D341Med (cell line): ENCODE measurements at places on chromosomes 1 and 21.

DNA sequence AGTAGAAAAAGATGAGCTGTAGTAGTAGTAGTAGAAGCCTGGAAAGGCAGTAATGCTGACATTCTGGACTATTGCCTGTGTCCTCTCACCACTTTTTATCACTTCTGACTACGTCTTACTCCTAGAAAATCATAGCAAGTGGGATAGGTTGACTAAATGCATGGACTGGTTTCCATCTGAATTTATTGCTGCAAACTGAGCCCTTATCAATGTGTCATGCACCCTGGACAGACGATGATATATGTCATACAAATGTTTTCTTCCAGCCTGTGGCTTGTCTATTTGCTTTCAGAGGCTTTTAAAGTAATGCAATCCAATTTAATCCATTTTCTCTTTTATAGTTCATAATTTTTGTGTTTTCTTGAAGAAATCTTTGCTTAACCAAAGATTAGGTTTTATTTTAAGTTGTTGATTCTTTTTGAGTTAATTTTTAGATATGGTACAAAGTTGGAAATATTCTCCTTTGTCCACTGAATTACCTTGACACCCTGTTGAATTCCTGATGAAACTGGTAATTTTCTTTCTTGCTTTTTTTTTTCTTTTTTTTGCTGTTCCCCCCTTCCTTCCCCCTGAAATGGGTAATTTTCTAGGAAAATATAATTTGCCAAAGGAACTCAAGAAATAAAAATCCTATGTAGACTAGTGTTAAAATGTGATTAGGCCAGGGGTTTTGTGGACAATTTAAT is 47.1 kb downstream of the PHACTR4 start:
- DNase-seq, result no peak

- DNase-seq, result no peak
Measured at GRCh38 chr1:108072212-108072611, 107.2 kb upstream of the VAV3 start.

GRCh38 chr1:116724765-116725375 is 29.4 kb upstream of the CD2 start:
- DNase-seq, result peak; percentile 41

GRCh38 chr1:222815440-222815765 is 564 bp downstream of the DISP1 start:
- no peak for DNase-seq

DNA sequence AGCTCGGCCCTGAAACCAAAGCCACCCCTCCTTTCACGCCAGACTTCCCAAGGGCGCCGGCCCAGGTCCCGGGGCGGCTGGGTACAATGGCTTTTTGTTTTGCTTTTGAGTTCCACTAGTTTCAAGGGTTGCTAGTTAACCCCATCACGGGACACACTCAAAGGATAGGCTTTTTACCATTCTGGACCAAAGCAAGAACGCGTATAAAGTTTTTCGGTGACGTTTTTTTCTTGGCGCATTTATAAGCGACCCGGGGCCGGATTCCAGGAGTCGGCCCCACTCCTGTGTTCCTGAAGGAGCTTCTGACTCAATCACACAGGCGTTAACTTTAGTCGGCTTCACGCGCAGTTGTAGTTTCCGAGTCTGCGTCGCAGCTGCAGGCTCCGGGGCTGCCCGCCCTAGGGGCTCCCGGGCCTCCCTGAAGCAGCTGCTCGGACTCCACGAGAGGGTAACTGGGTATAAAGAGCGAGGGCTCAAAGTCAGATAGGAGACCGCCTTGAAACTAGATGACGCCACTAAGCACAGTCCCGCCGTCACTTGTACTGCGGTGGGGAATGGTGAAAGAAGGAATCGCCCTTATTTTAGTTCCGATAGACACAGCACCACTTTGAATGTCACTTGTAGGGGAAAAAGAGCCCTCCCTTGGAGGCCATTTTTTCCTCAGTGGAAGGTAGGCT is 707 bp upstream of the KLHL21 start:
- no peak for DNase-seq

DNA sequence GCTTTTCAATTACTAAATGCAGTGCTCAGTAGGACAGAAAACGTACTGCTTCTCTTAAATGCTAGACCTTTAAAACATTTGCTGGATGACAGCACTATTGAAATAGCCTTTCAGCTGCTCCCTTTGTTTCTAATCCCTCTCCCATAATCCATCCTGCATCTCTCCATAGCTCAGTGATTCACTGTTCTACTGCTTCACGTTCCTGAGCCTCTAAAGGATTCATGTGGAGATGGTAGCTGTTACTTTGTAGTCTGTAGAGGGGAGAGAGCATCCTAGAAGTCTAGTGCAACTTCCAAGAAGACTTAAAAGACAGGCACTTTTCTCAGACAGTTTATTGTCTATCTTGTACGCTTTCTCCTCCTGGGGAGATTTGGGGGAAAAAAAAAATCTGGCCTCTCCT is 51.4 kb downstream of the LRRC8B start:
- no peak for DNase-seq

GRCh38 chr1:48470481-48470855 is 1.5 kb downstream of the SPATA6 start:
- no peak for DNase-seq

DNA sequence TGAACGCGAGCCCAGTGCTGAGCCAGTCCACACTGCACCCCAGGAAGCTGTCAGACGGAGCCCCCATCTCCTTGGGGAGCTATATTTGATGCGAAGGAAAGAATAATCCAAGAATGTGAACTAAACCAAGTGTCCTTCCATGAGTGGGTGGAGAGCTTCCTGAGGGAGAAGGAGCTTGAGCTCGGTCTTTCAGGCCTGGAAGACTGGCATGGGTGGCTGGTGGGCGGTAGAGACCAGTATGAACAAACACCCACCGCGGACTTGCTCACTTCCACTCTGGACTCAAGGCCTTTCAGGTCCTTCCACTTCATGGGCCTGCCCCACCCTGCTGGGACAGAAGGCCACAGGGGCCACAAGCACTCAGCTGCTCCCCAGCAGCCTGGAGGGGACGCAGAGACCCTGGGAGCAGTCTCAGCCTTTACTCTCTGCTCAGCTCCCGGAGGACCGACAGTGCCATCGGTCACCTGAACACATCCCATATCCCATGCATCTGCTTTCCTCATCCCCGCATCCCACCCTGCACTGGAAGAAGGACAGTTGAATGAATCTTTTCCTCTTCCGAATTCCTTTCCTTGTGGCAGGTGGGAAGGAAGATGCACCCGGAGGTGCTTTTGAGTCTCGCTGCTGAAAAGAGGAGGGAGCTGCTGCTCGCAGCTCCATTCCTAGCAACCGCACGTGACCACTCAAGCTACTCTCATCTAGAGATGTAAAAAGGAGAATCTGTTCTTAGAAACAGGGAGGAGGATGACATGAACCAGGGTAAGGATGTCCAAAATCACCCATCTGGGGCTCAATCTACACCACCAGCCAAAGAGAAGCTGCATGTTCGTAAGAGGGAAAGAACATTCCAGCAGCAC is 92.3 kb downstream of the PGBD5 start:
- no peak for DNase-seq

- no peak for DNase-seq
Measured at GRCh38 chr1:65045022-65045817, 78.9 kb upstream of the JAK1 start.

DNA sequence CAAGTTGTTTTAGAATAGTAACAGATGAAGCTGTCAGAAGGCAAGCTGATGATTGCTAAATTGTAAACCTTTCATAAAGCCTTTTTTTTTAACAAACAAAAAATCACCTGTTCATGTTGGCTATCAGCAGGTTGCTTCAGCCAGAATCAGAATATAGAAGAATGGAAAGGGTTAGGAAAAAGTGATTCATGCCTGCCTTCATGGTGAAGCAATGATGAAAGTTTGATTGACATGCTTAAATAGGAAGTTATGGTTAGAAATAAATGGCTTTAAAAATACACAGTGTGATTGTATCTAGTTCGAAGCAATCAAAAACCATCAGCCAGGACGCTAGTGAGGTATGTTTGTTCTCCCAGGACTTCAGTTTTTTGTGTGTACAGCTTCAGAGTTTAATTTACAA is 37.9 kb downstream of the GABPA start:
- no peak for DNase-seq

- DNase-seq, result no peak
Measured at GRCh38 chr1:109503935-109504334, 5.6 kb downstream of the AMIGO1 start.

DNA sequence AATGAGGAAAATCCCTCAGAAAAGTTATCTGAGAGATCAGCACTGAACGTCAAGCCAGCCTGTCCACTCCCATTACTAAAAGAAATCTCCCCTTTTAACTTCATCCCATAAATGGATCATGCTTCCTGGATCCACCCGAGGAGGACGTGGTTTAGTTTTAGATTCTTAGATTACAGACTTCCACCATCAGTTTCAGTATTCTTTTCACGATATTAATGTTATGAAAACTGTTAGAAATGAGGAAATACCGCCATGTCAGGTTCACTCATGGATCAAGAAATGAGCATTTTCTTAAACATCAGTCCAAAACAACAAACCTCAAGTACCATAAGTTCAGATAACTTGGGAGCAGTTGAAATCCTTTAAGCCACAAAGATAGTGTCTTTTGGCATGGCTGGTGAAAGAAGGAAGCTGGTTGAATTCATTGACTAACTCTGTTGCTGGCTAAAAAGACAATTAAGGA is 49.8 kb downstream of the NFIA start:
- no peak for DNase-seq

- DNase-seq, result no peak
Measured at GRCh38 chr1:70714149-70714548, 303.1 kb downstream of the CTH start.

GRCh38 chr1:209311770-209312169 is 271.7 kb upstream of the CAMK1G start:
- DNase-seq, result no peak

DNA sequence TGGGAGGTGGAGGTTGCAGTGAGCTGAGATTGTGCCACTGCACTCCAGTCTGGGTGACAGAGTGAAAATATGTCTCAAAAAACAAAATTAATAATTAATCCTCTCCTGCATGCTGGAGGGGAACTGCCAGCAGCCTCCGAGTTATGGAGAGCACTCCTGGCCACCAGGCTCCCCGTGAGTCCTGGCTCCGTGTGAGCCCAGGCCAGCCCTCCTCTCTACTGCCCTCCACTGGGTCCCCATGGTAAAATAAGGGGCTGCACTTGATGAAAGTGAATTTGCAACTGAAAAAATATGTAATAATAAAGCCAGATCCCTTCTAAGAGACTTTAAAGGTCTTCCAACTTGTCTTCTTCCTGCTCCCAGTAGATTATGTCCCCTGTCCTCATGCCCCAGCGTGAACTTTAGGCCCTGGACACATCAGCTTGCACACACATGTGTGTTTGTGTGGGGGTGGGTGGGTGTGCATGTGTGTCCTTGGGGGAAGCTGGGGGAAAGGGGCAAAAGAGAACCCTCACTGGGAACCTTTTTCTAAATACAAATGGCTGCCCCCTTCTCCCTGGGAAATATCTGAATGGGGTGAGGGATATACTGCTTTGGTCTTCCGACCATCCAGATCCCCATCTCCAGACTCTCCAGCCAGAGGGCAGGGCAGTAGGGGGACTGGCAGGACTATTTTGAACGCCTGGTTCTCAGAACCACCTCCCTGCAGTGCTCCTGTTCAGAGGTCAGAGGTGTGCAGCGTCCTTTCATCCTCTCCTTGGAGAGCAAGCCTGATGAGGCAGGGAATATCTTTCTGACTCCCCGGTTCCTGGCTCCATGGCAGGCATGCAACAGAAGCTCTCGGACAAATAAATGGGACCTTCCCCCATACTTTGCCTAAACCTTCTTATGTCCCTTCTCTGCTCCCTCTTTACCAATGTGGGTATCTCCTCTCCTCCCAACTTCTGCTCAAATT is 26.2 kb downstream of the NEK2 start:
- DNase-seq, result peak; percentile 89

DNA sequence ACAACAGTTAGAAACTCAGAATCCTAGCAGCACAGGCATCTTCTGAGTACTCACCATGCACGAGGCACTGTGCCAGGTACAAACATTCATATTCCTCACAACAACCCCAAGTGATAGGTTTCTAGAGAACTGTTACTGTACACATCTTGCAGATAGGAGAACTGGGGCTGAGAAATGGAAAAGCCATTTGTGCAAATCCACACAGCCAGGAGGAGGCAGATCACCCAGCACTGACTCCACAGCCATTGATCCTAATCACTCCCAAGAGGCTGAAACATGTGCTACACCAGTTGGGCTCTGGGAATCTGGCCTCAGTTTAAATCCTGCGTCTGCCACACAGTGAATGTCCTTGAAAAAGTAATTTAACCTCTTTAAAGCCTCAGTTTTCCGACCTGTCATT is 151.0 kb downstream of the ST6GALNAC5 start:
- DNase-seq, result peak; percentile 47

DNA sequence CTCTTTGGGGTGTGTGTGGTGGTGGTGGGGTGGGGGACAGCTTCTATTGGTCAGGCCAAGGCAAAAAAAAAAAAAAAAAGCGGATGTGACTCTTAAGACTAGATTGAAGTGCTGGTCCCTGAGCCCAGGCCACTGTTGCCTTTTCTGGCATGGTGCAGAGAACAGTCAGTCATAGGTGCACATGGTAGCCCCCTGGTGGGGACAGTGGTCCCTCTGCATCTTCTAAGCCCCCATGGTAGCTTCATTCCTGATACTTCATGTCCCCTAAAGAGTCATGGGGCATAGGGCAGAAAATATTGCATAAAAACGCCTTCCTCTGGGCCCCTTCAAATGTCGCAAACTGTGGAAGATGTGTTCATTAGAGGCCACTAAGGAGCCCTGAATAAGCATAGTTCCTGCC is 371.8 kb downstream of the NPHP4 start:
- DNase-seq, result peak; percentile 26

- no peak for DNase-seq
Measured at GRCh38 chr1:188642704-188643103, 1814.0 kb downstream of the PLA2G4A start.

DNA sequence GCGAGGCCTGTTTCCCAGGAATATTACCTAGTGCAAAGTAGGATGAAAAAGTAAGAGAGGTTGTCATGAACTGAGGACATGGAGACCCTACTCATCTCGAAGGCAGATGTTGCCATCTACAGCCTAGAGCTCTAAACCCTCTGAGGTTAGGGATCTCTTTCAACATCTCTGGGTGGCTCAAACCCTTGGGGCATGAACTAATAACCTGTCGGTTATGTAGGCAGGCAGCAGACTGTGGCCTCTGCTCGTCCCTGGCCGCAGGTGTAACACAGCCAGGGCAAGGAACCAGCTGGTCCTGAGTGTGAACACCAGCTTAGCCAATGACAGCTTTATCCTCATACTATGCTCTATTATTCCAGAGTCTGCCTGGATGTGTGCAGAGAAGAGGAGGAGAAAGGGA is 13.2 kb downstream of the CAPZB start:
- no peak for DNase-seq

DNA sequence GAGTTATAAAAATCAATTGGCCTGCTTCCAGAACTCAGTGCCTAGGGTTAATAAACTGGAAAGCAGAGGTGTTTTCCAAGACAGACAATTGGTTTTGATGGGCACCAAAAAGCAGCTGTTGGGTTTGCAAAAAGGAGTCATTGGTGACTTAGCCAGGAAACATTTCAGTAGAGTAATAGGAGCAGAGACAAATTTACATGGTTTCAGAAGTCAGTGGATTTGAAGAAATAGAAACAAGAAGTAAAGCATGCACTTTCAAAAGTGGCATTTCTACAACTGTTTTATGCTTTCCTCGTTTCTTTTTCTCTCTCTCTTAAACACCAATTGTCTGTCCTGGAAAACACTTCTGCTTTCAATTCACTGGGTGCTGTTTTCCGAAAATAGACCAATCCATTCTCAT is 87.8 kb downstream of the GLUL start:
- DNase-seq, result no peak

- peak; percentile 38 for DNase-seq
Measured at GRCh38 chr1:53376742-53377437, 49.0 kb upstream of the LRP8 start.

GRCh38 chr1:1245817-1246576 is 525 bp downstream of the C1QTNF12 start:
- no peak for DNase-seq

- DNase-seq, result no peak
Measured at GRCh38 chr1:13228343-13228781, 2.4 kb upstream of the PRAMEF18 start.
